ENCODE measurements at places on chromosomes 1 and 21.

DNA sequence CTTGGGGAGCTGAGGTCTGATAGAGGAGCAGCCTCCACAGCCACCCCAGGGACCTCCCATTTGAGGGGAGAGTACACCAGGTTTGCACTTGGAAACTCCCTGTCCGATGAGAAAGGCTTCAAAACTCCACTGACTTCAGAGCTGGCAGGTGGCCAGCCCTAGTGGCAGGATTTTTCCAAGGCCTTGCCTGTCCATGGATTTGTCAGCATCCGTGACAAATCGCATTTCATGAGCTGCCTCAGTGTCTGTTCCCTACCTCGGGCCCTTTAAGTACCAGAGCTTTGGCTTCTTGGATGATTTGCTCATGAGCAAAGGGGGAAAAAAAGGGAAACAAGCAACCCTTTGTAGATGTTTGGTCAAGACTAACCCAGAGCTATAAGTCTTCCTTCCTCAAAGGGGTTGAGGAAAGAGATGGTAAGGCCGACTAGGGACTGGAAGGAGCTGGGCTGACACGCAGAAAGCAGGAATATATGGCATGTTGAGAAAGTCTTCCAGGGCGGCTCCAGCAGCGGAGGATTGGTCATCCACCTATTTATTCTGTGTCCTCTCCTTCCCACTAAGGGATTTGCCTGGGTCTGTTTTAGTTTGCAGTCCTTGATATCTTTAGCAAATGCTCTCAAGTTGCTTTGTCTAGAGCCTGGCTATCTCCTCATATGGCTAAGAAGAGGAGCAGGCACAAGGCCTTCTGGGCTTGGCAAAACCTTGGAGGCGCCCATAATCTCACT is 2.7 kb upstream of the HSPG2 start:
- DNase-seq: peak; percentile 57

GRCh38 chr1:228225165-228225710 is 17.4 kb downstream of the OBSCN start:
- DNase-seq: no peak

- no peak for DNase-seq
These were observed at the start of gene SLC26A9 for GRCh38 chr1:205943245-205943644. SLC26A9 (minus strand) TSS chr1:205943456; CDS start chr1:205935820, 7,636 bp downstream.

DNA sequence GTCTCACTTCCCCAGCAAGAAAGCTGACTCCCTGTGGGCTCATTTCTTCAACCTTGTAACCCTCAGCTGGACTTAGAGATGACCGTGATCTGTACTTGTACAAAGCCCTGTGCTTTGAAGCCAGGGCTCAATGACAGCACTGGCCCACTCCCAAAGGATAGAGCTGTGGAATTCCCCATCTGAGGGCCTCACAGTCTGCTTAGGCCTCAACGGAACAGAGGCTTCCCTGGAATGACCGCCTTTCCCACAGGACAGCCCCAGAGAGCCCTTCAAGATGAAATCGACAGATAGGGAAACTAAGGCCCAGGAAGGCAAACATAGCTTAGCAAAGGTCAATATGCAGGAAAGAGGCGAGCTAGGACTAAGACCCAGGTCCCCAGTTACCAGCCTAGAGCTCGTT is 11.5 kb downstream of the SLC9A1 start:
- DNase-seq: no peak

- DNase-seq: no peak
These were observed 45.9 kb downstream of the FAAP20 start for GRCh38 chr1:2148691-2149090.

DNA sequence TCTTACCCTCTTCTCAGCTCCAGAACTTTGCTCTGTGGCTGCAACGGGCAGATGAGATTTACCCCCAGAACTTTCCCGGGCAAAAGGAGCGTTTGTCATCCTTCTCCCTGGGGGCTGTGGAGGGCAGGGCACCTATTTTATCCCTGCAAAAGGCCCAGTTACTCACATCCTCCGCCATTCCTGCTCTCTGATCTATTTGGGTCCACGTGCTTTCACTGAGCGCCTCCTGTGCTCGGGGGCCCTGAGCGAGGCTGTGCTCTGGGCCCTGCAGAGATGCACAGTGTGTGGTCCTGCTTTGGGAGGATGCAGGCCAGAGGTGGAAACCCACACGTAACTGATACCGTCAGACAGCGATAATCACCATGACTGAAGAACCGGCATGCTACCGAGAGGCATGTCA is 2.4 kb upstream of the CSMD2 start:
- DNase-seq: no peak

GRCh38 chr1:205739348-205740160 is 10.4 kb downstream of the NUCKS1 start:
- DNase-seq: no peak

DNA sequence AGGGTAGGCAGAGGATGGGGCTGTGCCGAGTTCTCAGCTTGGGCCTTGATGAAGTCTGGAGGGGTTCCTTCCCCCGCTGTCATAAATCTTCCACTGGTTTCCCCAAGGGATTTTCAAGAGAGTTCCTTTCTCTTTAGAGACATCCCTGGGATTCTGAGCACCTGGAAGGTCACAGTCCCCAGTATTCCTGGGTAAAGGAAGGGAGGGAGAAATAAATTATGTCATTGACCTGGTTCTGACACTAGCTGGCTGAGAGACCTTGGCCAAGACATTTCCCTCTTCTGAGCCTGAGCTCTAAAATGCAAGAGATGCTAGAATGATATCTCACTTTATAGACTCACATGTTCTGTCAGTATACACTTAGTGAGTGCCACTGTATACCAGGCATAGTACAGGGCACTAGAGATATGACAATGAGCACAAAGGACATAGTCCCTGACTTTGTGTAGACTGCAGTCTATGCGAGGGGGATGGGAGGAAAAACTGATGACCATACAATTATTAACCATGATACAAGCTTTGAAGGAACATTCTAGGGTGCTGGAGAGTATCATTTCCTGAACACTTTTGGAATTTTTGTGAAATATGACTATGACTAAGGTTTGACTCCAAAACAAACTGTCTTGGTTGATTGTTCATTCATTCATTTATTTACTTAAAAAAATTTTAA is 165.8 kb upstream of the JUN start:
- DNase-seq: no peak

DNA sequence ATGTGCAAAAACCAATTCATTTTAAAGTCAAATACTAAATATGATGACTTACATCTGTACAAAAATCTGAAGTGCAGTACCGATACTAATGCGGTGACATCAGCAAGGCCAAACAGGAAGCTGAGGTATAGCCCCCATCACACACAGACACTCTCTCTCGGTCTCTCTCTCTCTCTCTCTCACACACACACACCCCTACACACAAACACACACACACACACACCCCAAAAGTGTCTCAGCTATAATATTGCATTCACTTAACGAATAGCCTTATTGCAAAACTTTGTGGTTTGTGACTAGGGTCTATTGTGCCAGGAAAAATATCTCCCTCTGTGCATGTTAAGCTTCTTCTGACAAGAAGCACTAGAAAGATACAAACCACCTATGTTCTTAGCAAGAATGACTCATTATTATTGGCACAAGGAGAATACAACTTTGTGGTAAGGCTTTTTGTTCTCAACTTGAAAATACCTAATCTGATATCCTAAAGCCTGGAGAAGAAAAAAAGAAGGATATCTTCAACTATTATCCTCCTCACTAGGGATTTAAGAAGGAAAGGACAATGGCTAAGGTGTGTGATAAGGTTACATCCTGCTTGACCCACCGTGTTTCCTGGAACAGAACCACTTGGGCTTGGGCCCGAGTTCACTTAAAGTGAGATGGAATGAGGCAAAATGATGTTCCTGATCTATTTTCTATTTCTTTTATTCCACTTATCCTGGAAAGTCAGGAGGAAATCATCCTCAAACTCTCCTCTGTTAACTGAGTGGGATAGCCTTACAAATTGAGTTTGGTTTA is 107.1 kb downstream of the NIBAN1 start:
- no peak for DNase-seq

- no peak for DNase-seq
These were observed 3.0 kb upstream of the TSPAN1 start for GRCh38 chr1:46171871-46172270.

- no peak for DNase-seq
These were observed 15.0 kb upstream of the IFNGR2 start for GRCh38 chr21:33388188-33388587.

DNA sequence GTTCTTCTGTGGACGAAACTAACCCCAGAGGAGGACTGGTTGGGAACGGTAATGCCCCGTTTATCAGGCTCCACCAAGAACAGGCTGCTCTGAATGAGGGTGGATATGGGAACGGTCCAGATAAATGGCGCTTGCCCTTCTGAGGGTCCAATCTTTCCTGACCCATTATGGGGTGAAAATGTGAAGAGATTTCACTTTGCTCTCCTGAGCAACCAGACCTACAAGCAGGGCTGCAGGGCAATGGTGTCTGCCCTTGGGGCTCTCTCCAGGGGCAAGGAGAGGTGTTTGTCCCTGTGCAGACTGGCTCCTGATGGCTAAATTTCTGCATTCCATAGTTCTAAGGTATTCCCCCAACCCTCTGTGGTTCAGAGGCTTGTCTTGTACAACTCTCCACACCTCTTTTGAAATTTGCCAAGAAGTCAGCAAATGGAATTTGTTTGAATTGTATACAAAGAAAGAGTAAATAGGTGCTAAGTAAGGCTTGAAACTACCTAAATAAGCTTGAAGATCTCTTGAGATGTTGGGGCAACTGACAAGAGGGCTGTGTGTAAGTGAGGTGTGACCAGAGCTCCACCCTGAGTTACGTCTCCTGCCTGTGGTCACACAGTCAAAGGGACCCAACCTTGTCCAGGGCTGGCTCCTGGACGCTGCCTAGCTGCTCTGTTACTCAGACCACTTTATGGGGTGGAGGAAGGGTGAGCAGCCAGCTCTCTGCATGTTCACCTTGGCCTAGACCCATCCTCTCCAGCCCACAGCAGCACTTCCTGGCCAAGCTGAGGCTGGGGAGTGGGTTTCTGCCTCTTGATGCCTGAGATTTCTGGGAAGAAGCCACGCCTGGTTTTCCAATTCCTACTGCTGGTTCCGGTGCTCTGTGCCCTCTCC is 24.8 kb downstream of the SLC2A1 start:
- DNase-seq: no peak

DNA sequence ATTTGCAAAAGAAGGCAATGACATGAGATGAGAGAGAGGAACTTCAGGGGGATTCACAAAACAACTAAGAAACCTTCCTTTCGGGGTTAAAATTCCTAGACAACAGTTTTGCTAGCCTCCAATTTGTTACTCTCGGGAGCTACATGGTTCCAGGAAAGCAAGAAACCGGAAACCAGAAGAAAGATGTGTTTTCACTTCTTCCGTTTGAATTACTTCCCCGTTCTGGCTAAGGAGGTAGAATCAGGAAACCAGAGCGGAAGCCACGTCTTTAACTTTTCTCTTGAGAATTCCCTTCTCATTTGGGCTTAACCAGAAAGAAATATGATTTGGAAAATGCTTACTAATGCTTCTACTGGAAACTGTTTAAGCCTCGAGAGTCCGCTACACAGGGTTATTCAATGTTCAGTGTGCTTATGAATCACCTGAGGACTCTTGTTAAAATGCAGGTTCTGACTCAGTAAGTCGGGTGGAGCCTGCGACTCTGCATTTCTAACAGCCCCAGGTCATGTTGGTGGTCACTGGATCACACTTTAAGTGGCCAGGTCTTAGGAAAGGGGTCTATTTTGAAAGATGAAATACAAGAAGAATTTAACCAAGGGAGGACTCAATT is 43.5 kb upstream of the MCOLN3 start:
- no peak for DNase-seq

GRCh38 chr1:73886716-73887115 is 311.3 kb downstream of the LRRIQ3 start:
- no peak for DNase-seq

All from head of caudate nucleus (tissue), 42 donors.